ENCODE measurements at places on chromosomes 16 and 17.
A peak's percentile ranks its signal among the peaks of the same experiment; 100 is the strongest.

GRCh38 chr17:49378311-49378710 is 16.3 kb upstream of the ZNF652 start:
- DNase-seq, result no peak

DNA sequence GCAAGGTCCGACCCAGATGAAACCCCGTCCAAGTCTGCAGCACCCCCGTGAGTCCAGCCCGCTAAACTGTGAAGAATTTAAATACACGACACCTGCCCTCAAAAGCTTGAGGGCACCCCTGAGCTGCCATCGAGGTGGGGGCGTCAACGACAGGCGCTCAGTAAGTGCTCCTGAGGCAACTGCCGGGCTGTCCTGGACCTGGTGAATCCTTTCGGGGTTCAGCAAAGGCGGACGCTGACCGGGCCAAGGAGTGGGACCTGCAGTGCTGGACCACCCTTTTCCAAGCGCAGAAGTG is 512 bp upstream of the ENDOV start:
- DNase-seq, result no peak

- no peak for DNase-seq
Observed at GRCh38 chr16:20397468-20398074, 7.0 kb downstream of the PDILT start.

- no peak for DNase-seq
Observed at GRCh38 chr17:291587-291986, 61.0 kb downstream of the RPH3AL start.

DNA sequence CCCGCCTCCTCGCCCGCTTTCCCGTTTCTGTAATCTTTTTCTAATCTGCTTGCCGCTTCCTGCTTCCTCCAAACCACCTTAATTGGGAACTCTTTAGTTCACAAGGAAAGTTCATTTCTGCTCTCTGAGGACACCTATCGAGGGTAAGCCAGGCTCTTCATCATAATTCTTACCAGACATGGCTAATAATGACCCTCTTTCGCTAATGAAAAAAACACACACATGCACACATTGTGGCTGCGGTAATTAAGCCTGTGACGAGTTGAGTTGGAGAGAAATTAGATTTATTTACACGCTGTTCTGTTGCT is 100.6 kb downstream of the ZNF423 start:
- no peak for DNase-seq

GRCh38 chr16:50437769-50438437 is 69.1 kb upstream of the BRD7 start:
- no peak for DNase-seq

- DNase-seq, result no peak
Observed at GRCh38 chr16:87434146-87434667, 42.1 kb downstream of the MAP1LC3B start.

DNA sequence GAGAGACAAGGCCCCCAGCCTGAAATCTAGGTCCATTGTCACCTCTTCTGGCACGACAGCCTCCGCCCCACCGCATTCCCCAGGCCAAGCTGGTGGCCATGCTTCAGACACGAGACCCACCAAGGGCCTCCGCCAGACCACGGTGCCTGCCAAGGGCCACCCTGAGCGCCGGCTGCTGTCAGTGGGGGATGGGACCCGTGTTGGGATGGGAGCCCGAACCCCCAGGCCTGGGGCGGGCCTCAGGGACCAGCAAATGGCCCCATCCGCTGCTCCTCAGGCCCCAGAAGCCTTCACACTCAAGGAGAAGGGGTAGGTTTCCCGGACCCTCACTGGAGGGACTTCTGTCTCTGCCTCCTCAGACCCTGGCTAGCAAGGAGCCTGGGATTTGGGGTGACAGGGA is 1.0 kb downstream of the TEDC2 start:
- no peak for DNase-seq

DNA sequence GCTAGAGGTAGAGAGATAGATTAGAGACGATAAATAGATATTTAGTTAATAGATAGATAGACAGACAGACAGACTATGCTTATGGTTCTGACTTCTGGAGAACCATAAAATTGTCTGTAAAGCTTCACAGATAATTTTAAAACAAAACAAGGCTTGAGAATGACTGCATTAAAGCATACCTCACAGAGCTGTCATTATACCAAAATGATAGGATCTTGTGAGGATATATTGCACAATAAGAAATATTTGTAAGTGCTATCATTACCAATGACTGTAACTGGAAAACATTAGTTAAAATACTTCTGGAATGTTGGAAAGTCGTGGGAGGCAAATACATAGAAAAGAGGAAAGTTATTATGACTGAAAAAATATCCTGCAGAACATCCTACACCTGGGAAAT is 3.6 kb upstream of the OR1E1 start:
- no peak for DNase-seq

DNA sequence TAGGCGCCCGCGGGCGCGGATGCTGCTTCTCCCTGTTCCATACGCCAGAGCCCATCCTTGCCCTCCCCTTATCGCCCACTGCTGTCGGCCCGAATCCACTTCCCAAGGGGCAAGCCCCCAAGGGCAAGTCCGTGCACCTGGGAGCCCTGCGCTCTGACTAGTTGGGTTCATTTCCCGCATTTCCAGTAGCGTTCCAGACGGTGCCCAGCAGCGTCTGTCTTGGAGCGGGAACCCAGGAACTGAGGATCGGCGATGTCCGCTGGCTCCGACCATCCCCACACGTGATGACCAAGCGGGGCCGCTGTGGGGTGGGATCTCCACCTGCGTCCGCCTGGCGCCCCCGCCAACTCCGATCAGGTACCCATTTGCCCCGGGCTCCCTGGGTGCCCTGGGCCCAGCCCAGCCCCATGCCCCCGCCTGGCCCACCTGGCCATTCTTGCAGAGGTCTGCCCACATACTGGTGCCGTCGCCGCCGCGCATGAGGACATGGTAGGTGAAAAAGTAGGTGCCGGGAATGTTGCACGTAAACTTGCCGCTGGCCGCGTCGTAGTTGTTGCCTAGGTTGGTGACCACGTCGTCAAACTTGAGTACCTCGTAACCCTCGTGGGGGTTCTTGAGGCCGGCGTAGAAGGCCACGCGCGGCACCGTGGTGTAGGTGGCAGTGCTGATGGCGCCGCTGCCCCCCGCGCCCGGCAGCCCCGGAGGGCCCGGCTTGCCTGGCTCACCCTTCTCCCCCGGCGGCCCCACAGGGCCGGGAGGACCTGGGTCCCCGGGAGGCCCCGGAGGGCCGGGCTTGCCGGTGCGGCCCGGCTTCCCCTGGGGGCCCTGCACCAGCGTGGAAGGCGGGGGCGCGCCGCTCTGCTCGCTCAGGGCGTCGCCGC is 837 bp downstream of the C1QL1 start:
- no peak for DNase-seq

GRCh38 chr17:27489045-27489715 is 32.9 kb downstream of the KSR1 start:
- no peak for DNase-seq

DNA sequence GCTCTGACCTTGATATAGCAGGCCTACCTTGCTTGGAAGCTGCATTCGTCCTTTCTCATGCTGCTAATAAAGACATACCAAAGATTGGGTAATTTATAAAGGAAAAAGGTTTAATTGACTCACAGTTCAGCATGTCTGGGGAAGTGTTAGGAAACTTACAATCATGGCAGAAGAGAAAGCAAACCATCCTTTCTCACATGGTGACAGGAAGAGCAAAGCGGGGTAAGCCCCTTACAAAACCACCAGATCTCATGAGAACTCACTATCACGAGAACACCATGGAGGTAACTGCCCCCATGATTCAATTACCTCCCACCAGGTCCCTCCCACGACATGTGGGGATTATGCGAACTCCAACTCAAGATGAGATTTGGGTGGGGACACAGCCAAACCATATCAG is 6.0 kb upstream of the MAPT start:
- DNase-seq, result no peak

DNA sequence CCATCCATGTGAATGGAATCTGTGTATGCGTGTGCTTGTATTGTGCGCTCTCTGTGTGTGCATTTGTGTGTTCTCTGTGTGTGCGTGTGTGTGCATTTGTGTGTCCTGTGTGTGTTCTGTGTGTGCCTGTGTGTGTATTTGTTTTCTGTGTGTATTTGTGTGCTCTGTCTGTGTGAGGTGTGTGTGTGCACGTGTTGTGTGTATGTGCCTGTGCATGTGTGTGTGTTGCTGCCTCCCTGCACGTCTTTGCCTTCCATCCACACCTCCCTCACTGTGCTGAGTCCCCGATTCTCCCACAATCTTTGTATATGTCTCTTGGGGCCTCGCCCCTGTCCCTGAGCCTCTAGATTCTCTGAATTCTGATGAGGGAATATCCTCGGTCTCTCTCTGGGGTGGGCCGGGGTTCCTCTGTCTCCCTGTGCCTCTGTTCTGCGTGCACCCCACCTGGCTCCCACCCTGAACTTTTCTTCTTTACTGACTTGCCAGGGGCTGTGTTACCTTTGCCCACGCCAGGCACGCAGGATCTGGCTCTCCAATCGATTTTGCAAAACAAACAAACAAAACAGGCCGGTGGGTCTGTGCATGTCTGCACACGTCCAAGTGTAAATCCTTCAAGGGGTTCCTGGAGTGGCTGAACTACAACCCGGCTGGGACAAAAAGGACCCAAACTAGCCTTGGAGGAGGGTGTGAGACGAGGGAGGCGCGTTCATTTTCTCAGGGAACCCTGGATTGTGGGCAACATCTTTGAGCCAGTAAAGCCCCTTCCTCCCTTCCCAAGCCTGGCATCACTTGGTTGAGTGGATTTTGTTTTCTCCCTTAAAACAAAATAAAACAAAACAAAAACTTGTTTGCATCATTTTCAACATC is 8.1 kb upstream of the FOXF1 start:
- DNase-seq, result no peak

- no peak for DNase-seq
Observed at GRCh38 chr17:15454346-15454745, 13.1 kb downstream of the CDRT4 start.

GRCh38 chr17:72640415-72641165 is 451.9 kb downstream of the SLC39A11 start:
- DNase-seq, result no peak

DNA sequence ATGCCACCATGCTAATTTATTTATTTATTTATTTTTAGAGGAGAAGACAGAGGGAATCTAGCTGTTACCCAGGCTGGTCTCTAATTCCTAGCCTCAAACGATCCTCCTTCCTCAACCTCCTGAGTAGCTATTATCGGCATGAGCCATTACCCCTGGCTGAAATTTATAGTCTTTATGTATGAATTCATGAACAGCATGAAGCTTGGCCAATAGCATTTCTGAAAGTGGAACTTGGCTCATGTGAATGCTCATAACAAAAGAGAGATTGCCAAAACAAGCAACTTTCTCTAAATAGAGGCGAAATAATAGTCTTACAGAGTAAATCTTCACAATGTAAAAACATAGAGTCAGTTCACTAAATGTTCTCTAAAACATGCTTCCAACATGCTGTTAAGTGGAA is 30.1 kb upstream of the SMURF2 start:
- no peak for DNase-seq

GRCh38 chr17:29162909-29163341 is 17.3 kb downstream of the MYO18A start:
- DNase-seq, result no peak

DNA sequence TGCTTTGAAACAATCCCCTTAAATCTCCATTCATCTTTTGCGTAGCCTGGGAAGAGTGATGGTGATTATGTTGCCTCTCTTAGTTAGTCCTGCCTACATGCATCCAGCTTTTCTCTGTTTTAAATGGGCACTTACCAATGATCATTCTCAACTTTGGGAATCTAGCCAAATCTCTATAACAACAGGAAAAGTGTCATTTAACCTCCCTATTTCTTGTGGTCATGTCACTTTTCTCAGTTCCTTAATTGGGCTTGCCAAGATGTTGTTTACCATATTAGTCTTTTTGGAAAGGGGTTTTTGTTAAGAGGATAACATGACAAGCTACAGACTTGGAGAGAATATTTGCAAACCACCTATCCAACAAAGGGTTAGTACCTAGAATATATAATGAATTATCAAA is 15.6 kb upstream of the CLEC10A start:
- DNase-seq, result no peak

GRCh38 chr17:19940722-19941464 is 36.7 kb downstream of the AKAP10 start:
- no peak for DNase-seq

DNA sequence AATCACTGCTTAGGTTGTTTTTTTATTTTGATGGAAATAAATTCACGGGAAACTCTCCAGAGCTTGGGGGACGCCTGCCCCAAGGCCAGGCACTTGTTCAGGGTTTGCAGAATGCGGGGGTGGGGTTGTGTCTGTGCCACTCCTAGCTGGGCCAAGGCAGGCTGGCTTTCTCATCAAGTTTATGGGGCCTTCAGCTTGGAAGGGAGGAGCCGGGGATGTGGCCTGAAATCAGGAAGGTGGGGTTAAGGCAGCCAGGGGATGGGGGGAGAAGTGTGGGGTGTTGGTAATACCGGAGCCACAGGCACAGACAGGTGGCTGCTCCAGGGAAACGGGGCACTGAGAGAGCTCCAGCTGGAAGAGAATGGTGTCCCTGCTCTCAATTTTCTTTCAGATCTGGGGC is 1.7 kb upstream of the CHAD start:
- no peak for DNase-seq

- DNase-seq, result no peak
Observed at GRCh38 chr17:51472670-51473205, 212.4 kb downstream of the UTP18 start.

GRCh38 chr17:80575057-80575875 is 30.6 kb downstream of the RPTOR start:
- peak; percentile 91 for DNase-seq
